ENCODE measurements at places on chromosomes 12 and 14.
A peak's percentile ranks its signal among the peaks of the same experiment; 100 is the strongest.

GRCh38 chr12:29879606-29880308 lies 96.0 kb upstream of the TMTC1 start:
- DNase-seq: no peak

DNA sequence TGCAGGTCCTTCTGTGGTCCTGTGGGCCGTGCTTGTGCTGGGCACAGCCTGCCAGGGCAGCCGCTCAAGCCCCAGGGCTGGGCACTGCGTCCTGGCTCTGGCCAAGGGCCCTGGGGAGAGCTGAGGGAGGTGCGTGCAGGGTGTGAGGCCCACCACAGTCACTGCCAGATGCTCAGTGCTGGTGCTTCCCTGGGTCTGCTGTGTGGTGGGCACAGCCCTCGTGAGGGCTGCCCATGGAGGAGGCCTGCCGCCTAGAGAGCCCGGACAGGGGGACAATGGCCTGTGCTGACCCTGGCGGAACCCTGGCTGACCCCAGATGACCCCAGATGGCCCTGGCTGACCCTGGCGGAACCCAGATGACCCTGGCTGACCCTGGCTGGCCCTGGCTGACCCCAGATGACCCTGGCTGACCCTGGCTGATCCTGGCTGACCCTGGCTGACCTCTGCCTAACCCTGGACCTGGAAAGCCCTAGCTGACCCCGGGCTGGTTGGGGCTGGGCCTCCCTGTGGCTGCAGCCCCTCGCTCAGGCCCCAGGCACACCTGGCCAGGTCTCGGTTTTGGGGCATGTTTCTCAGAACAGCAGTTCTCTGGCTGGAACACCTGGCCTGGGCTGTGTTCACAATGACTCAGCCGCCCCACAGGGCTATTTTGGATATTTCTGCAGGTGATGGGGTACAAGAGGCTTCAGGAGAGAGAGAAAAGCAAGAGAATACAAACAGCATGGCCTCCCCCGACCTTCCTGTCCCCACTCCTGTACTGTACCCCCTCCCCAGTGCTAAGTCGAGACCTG lies 55.4 kb downstream of the TMEM121 start:
- DNase-seq: no peak

- DNase-seq: peak; percentile 79
These were observed 66.5 kb downstream of the TBC1D30 start for GRCh38 chr12:64890873-64891468.

DNA sequence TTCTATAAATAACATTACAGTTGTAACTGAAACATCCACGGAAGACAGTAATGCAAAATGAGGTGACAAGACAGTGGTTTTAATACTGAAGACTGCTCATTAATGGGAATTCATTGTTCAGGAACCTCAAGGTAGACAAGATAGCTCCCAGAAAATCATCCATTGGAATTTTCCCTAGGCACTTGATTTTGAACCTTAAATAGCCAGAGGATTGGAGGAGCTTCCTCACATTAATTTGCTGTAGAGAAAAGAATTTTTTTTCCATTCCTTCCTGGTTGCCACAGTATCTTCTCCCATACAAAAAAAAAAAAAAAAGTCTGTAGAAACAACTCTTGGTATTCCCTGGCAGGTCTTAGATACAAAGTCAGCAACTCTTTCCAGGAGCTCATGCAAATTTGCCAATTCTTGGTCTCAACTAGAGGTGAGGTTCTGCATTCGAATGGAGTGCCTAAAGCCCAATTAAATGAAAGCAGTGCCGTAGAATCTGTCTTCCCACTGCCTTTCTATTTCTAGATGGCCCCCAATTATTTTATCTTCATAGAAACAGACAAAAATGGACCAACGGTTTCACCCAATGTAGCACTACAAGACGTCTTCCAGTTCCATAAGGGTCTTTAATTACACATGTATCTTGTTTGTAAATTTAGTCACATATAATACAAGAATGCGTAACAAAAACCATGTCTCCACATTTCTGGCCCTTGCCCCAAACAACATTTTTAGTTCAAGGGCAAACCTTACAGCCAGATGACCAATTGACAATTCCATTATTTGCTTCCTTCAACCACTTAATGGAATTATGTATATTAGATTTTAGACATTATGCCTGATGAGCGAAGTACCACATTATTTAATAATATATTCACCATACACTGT lies 13.5 kb downstream of the SLC38A2 start:
- DNase-seq: no peak

Measured in neural progenitor cell (in vitro differentiated cells).